SW 1271 (cell line): ENCODE measurements at places on chromosomes 7 and 10.

- DNase-seq, result no peak
Measured at GRCh38 chr10:119714484-119714816, 11.4 kb upstream of the INPP5F start.

- no peak for DNase-seq
Measured at GRCh38 chr10:63123727-63124362, 9.3 kb upstream of the NRBF2 start.

DNA sequence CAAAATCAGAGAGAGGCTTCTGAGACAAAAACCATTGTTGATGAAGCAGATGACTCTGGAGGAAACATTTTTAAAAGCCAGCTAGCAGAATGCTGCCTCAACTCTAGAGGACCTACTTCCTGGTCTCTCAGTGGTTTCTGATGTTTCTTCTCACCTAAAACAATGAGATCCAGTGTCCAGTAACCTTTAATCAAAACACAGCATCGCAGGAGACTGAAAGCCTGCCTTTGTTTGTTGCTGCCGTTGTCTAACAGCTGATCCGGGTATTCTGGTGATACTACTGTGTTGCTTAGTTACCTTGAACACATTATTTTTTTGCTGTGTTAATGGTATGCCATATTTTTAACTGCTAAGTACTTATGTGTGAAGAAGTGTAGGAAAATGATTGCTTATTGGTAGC lies 70.9 kb downstream of the WIPF3 start:
- DNase-seq, result peak; percentile 3

DNA sequence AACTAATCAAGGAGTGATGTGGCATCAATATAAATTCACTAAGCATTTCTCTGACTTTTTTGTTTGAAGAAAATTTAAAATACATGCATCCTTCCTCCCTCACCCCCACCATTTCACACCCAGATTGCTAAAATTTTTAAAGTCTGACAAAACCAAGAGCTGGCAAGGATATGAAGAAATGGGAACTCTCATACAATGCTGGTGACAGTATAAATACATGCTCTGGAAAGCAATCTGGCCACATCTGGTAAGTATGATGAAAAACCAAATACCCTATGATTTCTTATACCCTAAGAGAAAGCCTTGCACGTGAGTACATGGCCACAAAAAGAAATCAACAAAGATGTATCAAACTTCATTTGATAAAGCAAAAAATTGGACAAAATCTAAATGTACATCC lies 31.2 kb downstream of the P4HA1 start:
- DNase-seq, result no peak

DNA sequence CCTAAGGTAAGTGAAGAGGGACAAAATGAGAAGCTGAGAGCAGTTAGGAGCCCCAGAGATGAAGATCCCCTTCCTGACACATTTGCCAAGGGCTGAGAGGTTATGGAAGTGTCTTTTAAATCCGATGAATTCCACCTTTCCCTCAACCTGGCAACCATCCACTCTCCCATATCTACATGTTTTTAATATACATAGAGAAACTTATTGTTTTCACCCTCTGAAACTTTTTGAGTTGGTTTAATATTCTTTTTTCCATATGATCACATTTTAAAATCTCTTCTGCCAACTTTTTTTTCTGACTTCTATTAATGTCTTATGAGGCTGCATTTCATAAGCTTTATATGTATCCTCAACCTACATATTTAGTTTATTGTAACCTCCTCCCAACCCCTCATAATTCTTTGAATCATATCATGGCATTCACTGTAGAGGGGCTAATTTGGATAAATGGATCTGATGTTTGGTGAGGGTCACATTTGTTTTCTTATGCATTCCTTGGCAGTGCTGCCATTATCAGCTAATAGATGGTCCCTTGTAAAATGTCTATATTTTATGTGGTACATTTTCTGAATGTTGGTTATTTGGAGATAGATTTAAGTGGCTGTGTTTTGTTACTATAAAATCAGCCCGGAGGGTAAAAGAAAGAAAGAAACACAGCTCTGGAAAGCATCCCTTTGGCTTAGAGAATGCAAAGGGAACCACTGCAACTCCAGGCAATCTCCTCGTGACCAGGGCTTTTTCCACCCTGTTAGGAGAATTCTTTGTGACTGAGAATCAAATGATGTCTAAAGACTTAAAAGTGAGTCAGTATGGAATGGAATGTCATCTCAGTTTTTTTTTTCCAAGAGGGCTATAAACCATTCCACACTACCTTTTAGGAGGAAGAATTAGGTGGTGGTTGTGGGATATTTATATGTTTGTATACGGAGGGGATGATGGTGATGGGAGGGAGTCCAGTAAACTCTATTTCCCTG lies 334.4 kb downstream of the SUGCT start:
- no peak for DNase-seq

DNA sequence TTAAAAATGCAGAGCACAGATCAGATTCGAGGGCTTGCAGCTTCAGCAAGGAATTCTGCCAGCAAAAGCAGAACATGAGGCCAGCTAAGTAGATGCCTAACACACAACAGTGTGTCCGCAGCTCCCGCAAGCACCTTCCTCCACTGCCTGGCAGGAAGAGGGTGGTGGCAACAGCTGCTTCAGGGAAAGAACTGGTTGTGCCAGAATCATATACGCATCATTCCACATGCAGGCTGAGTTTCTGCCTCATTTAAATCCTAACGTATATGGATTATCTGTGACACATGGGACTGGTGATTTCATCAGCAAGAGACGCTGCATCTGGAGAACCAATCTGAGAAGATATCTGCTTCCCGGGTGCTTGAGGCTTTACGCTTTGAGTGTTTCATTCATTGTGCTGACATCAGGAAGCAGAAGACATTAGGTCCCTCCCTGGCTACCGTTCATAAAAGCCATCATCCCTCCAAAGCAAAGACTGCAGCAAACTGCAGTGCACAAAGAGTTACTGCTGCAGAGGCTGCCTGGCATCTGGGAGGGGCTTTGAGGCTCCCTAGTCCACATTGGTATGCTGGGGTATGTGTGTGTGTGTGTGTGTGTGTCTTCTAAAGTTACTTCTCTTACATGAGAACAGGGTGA lies 78.8 kb downstream of the FAM13C start:
- DNase-seq, result no peak

DNA sequence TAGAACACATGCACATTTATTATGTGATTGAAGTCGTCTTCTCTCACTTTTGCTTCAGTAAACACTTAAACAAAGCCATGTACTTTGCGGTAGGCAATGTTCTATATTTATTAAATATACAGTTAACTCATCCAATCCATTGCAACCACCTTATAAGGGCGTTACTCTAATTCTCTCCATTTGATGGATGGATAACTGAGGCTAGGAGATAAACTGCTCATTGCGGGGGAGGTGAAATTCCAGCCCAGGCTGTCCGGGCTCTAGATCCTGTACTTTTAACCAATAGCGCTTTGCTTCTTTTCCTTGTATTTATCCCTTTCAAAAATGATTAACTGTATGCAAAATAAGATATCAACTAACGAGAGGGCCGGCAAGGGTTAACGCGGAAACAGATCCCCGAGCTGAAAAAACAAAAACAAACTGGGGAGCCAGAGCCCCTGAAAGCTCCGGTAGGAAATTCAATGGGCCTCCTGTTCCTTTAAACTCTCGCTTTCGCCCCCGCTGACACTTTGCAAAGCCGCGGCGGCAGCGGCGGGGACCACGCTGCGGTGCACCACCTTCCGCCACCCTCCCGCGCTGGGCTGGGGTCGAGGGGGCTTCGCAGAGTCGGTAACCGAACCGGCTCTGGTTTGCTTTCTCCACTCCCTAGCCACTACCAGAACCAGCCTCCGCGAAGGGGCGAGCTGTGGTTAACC lies 1.0 kb upstream of the PLXDC2 start:
- no peak for DNase-seq

DNA sequence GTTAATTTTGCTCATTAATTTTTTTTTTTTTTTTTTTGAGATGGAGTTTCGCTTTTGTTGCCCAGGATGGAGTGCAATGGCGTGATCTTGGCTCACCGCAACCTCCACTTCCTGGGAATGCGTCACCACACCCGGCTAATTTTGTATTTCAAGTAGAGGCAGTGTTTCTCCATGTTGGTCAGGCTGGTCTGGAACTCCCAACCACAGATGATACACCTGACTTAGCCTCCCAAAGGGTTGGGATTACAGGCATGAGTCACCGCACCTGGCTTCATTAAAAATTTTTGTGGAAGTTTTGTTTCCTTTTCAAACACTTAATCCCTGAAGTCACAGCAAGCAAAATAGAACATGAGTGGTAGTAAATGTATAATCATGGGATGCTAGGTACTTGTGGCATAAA lies 857.2 kb upstream of the PHF14 start:
- DNase-seq, result no peak

GRCh38 chr10:132397671-132398565 lies 918 bp downstream of the PWWP2B start:
- DNase-seq, result no peak

GRCh38 chr7:77655836-77656455 lies 40.3 kb upstream of the RSBN1L start:
- no peak for DNase-seq

GRCh38 chr7:91408388-91409154 lies 144.3 kb downstream of the FZD1 start:
- no peak for DNase-seq

DNA sequence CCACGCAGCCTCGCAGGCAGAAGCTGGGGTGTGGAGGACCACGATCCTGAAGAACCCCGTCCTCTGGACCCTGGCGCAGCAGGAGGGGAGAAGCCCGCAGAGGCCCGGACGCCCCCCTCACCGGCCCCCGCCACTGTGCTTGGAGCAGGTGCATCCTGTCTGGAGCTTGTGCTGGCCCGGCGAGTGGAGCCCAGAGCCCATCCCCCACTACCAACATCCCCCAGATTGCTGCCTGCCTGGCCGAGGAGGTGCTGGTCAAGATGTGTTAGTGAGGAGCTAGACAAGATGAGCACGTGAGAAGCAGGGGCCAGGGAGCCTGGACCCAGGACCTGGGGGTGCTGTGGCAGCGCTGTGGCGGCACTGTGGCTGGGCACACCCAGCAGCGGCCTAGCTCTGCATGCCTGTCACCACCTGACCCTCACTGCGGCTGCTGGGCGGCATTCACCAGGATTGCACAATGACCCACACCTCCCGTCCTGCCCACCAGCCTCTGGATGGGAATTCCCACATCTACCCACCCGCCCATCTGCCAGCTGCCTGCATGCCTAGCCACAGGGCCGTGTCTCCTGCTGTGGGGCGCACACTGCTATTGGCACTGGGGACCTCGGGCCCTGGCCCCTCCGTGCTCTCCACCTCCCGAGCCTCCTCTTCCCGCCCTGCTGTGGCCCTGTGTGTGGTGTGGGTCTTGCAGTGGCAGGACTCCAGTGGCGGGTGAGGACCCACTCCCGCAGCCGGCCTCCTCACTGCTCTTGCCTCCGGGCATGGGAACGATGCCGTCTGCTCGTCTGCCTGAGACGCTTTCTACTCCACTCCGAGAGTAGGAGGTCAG lies 11.8 kb downstream of the GPR146 start:
- DNase-seq, result no peak

- no peak for DNase-seq
Measured at GRCh38 chr10:6278519-6279120, 75.9 kb downstream of the PFKFB3 start.

DNA sequence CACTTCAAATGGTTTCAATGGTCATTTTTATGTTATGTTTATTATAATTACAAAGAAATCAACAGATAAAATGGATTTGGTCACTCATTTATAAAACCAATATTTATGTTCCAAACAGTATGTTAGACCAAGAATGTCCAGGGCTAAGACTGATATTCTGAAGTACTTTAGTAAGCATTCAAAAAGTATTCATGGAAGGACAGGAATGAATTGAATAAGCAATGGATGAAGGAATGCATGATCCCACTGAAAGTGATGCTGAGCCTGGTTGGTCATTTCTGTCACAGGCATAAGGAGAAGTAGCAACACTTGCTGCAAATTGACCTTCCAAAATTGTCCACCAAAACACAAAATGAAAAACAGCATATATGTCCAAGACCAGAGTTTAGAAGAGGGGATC lies 189.0 kb upstream of the CELF2 start:
- no peak for DNase-seq

DNA sequence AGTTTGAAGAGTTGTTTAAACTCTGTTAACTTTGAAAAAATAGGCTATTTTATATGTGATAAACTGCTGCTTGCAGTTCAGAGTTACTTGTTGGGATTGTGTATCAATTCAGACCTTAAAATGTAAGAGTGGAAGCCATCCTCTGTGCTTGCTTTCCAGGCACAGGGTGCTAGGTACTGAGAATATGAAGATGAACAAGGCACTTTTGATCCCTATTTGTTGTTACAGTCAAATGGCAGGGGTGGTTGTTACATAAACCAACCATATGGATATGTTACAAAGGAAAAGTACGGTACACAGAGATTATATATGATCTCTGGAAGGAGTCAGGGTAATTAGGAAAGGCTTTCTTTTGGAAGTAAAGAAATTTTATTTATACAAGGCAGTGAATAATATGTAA lies 63.8 kb downstream of the REEP3 start:
- DNase-seq, result no peak

GRCh38 chr10:126087796-126088505 lies 191.6 kb downstream of the FANK1 start:
- DNase-seq, result no peak

GRCh38 chr7:91520645-91521044 lies 256.4 kb downstream of the FZD1 start:
- DNase-seq, result no peak

- peak; percentile 44 for DNase-seq
Measured at GRCh38 chr7:116953906-116954838, 871 bp downstream of the ST7 start.

- no peak for DNase-seq
Measured at GRCh38 chr10:126431816-126432215, 43.5 kb upstream of the ADAM12 start.

GRCh38 chr7:8591289-8591688 lies 157.9 kb downstream of the NXPH1 start:
- DNase-seq, result no peak

- no peak for DNase-seq
Measured at GRCh38 chr10:95567903-95568630, 6.9 kb upstream of the SORBS1 start.

GRCh38 chr7:2030475-2031450 lies 202.0 kb downstream of the MAD1L1 start:
- DNase-seq, result no peak

GRCh38 chr10:63236113-63236935 lies 103.2 kb downstream of the NRBF2 start:
- peak; percentile 58 for DNase-seq

- DNase-seq, result no peak
Measured at GRCh38 chr7:90621747-90622140, 25.6 kb downstream of the CDK14 start.

DNA sequence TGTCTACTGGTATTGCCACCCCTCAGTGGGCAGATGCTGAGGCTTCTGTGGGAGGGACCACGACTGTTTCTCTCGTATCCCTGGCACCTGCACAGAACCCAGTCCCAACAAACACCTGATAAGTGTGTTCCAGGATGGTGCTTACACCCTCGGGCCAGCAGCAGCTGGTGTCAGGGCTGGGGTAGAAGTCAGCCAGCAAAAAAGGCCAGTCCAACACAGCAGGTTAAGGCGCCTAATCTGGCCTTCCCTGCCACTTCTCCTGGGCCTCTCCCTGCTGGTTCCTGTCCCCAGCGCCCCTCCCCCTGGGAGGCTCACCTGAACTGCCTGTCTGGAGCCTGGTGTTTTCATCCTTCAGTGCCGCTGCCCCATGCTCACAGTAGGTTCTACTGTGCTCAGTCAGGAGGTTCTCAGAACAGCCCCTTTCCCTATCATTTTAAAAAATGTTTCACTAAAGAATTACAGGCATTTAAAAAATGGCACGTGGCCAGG lies 20.0 kb downstream of the PODXL start:
- DNase-seq, result no peak

GRCh38 chr10:5500910-5501309 lies 1.5 kb upstream of the CALML5 start:
- no peak for DNase-seq
